ENCODE measurements at places on chromosomes 4 and X.

DNA sequence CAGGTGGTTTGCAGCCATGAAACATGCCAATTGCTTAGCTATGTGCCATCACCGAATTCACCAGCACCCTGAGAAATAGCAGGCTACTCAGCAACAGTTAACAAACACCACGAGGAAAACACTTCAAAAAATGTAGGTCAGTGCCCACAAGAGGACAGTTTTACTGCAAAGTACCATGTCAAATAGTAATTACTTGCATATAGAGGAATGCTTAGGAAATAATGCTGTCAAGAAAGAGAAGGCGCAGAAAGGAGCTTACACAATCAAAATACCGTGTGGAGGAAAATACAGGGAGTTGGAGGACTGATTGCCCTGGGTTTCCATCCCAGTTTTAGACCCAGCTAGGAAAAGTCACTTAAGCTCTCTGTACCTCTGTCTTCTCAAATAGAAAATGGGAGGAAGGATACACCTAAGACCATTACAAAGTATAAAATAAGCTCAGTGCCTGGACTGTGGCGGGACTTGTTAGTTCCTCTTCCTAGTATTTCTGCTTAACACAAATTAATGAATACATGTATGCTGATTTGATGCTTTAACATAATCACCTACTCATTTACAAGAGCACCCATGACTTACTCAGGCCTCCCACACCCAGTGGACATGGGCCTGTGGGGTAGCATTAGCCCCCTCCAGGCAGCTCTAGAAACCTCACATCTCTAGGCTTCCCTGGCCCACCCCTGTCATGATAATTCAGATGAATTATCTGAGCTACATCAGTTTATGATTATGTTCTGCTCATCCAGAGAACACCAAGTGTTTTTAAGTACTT, 44.5 kb upstream of the IL21 start:
- DNase-seq = no peak

DNA sequence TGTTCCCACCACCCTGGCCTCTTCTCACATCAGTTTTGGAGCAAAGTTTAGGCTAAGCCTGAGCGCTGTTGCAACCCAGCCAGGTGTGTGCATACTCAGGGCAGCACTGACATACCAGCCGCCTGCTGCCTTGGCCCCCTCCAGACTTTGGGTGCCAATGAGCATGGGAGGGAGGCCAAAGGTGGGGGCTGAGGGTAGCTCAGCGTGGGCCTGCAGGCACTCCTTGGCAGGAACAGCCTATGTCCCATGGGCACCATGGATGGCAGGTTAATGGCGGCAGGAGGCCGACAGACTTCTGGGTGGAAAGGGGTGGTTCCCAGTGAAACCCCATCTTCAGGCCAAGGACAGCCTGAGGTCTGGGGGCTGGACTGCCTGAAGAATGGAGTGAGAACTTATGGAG, 462.2 kb downstream of the ADGRL3 start:
- DNase-seq = no peak

DNA sequence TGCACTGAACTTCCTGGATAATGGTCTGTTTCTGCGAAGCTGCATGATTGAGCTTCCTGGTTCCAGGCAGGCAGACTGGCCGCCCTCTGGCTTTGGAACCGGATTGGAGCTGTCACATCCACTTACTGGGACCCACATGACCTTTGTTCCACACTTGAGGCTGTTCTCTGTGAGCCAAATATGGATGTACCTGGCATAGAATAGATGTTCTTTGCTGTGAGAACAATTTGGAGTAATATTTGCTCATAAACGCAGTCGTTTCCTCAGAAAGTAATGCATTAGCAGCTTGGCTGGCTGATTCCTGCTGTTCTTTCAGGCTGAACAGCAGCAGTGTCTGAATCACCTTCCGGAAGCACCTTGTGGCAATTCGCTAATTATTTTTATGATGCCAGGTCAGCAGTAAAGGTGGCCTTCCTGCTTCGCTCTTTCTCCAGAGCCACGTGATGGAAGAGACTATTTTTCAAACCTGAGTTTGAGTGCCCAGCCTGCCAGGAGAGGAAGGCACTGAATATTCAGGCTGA, 78.1 kb upstream of the BOD1L1 start:
- DNase-seq = no peak

- no peak for DNase-seq
Observed at GRCh38 chrX:104565791-104566680, at the start of gene IL1RAPL2. TSS of gene IL1RAPL2 (plus strand) at chrX:104566199.

- DNase-seq = no peak
Observed at GRCh38 chr4:7429601-7430078, 5.1 kb downstream of the PSAPL1 start.

Data from AG04450 (cell line).